T-cell (primary cell): ENCODE measurements at places on chromosomes 11 and 22. TPM values are rescaled to one million over a fixed set of nuclear protein-coding genes. Genes with fewer than 3 reads are reported as not detected.

OR8D1 gene
- total RNA-seq, result not detected

JAML gene
- 73.5 TPM for total RNA-seq

PRG3 gene
- not detected for total RNA-seq

FAM83F gene
- total RNA-seq, result 0.28 TPM
